Activated CD8-positive, alpha-beta memory T cell treated with anti-CD3 and anti-CD28 coated beads, Interleukin-2, amount 50 U/mL, for 48 hours (primary cell): ENCODE measurements at places on chromosomes 2 and 18.

DNA sequence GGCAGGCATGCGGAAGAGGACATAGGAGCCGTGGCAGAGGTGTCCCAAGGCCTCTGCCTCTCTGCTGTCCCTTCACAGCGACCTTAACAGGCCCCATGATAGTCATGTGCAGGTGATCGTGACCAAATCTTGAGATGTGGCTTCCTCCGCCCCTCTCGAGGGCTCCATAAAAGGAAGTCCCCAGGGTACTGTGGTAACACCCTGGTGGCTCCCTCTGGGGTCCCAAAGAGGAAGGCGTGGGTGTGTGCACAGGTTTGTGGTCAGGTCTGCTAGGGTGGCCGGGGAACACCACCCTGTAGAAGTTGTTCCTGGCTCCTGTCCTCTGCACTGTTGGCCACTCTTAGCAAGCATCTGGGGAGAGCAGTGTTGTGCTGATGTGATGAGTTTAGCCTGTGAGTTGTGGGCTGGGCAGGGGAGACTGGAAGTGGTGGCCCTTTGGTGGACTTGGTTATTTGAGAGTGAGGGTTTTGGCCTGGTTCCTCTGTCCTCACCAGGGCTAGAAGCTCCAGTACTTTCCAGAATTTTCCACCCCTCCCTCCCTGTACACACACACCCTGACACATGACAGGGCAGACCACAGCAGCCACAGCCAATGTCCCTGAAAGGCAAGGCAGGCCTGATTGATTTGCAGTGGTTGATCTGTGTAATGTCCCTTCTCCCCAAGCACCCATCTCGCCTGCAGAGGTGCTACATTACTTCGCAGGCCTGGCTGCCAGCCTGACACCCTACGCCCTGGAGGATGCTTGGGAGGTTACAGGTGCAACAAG lies 68.9 kb upstream of the BOD1L2 start:
- peak; percentile 67 for DNase-seq

GRCh38 chr18:48050176-48050575 lies 119.7 kb upstream of the SMAD2 start:
- no peak for DNase-seq

GRCh38 chr2:200054681-200055468 lies 99.5 kb downstream of the MAIP1 start:
- no peak for DNase-seq

DNA sequence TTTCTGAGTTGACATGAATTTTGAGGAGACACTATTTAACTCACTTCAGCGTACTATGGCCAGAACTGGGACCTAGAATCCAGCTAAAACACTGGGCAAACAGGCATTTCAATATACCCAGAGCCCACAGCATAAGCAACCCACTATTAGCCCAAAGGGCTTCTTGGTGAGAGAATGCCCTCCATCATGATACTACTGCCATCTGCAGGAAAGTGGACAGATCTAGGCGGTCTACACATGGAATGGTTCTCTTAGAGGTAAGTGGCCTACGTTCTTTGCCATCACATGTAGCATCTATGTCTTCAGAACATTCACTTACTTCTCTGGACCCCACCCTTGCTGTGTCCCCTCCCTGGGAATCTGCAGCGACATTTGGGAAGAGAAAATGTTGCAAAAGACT lies 181.3 kb upstream of the LINC00305 start:
- no peak for DNase-seq

GRCh38 chr18:23238152-23238531 lies 102.9 kb downstream of the CABLES1 start:
- DNase-seq = no peak

DNA sequence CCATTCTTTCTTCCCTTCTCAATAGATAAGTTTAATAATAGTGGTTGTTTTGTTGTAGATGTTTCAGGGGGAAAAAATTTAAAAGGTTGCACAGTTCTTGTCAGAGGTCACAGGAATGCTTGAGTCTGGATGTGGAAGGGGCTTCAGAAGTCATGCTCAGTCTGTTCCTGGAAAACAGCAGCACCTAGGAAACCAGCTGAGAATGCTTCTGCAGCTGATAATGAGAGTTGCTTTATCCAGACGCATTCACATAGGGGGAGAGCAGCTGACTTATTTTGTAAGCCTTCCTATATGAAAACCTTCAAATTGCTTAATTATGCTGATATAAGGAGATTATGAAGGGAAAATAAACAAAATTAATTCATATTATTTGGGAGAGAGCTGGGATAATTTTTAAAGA lies 235.5 kb downstream of the GULP1 start:
- DNase-seq = no peak

DNA sequence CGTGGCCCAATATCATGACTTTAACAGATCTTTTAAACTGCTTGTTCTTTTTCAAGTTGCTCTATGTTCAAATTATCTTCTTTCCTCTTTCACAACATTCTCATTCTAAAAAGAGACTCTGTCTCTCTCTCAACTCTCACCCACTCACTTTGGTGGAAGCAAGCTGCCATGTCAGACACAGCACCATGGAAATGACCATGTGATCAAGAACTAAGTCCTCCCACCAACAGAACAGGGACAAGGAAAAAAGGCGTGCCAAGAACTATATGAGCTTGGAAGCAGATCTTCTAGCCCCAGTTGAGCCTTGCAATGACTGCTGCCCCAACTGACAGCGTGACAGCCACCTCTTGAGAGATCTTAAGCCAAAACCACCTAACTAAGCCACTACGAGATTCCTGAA lies 23.9 kb downstream of the BAZ2B start:
- no peak for DNase-seq

GRCh38 chr2:239380831-239381708 lies 19.8 kb downstream of the HDAC4 start:
- peak; percentile 73 for DNase-seq

DNA sequence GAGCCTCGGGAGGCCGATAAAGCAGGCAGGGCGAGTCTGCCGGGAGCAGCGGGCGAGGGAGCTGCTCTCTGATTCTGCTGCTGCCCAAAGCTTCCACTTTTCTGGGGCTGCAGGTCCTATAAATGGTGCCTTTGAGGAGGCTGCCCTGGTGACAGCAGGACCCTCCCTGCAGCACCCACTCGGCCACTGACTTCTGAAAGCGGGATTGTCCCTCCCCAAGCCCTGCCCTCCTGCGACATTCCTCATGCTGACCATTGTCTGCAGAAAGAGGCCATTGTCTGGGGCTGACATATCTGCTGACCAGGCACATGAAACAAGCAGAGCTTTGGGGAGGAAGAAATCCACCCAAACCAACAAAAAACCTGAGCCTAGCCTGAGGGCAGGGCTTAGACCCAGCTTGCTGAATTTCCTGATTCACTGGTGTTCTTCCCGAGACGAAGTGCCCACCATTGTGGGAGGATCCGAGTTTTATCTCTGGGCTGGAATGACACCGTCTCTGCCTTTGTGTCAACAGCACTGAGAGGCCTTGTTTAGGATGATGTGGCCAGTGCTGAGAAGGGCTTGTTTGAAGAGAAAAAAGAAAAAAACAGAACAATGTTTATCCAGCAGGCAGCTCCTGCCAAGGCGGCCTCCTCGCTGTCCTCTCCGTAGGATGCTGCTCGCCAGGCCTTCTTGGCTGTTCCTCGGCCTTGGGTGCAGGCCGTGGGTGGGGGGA lies 129.7 kb downstream of the MYCN start:
- no peak for DNase-seq

GRCh38 chr18:76667603-76668002 lies 154.8 kb upstream of the ZNF236 start:
- DNase-seq = no peak

DNA sequence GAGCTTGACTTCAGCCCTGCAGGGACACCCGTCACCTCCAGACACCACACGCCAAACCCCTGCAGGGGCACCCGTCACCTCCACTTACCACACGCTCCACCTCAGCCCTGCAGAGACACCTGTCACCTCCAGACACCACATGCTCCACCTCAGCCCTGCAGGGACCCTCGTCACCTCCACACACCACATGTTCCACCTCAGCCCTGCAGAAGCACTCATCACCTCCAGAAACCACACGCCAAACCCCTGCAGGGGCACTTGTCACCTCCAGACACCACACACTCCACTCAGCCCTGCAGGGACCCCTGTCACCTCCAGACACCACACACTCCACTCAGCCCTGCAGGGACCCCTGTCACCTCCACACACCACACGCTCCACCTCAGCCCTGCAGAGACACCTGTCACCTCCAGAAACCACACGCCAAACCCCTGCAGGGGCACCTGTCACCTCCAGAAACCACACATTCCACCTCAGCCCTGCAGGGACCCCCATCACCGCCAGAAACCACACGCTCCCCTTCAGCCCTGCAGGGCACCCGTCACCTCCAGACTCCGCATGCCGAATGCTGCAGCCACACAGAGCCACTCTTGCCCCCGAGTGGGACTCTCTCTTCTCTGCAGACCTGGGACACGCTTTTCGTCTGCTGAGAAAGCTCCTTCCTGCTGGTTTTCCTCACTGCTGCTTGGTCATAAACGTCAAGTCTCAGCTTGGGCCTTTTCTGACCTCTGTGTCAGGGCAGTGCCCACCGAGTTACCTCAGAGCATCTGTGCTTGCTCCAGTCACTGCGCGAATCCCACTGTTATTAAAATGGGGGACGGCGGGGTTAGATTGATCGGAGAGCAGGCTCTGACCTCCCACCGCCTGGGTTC lies 77.5 kb upstream of the SALL3 start:
- DNase-seq = no peak
